ENCODE measurements at places on chromosomes 1 and 21. TPM values are rescaled to one million over a fixed set of nuclear protein-coding genes. Genes with fewer than 3 reads are reported as not detected.

Gene MTMR11
- total RNA-seq: 38.2 TPM

Gene SHE
- not detected for total RNA-seq

Gene KCNJ15
- 7.8 TPM for total RNA-seq

Gene PM20D1
- not detected for total RNA-seq

Gene RIMS3
- total RNA-seq: 0.57 TPM

Gene RAB3B
- total RNA-seq: 20.5 TPM

Gene COL8A2
- 1.5 TPM for total RNA-seq

Gene BRDT
- not detected for total RNA-seq

Gene S100A7A
- total RNA-seq: not detected

Gene CASZ1
- 1.7 TPM for total RNA-seq

Gene ABCD3
- total RNA-seq: 32.2 TPM
